ENCODE measurements at places on chromosomes 5 and 9.
A peak's percentile ranks its signal among the peaks of the same experiment; 100 is the strongest.

- no peak for DNase-seq
Measured at GRCh38 chr5:158450751-158451171, 591.8 kb upstream of the CLINT1 start.

DNA sequence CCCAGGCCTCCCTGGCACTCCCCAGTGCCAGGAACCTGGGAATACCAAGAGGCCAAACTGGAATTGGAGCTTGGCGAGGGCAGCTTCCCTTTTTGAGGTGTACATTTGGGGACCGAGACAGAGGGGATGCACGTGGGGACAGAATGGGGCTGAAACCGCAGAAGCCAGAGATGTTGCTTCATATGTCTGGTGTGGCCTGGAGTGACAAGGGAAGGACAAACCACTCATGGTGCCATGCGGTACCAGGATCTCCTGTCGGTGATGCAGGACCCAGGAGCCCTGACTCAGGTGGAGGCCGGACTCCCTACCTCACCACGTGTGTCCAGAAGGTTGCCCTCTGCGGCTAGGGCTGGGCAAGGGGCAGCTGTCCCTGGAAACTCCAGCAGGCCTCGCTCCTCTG lies 4.0 kb upstream of the CSF2 start:
- DNase-seq, result peak; percentile 10

- DNase-seq, result peak; percentile 53
Measured at GRCh38 chr9:27489087-27489876, 34.8 kb upstream of the IFNK start.

GRCh38 chr9:81123526-81123925 lies 565.8 kb downstream of the TLE1 start:
- no peak for DNase-seq

GRCh38 chr9:2248768-2249265 lies 233.7 kb downstream of the SMARCA2 start:
- DNase-seq, result no peak

DNA sequence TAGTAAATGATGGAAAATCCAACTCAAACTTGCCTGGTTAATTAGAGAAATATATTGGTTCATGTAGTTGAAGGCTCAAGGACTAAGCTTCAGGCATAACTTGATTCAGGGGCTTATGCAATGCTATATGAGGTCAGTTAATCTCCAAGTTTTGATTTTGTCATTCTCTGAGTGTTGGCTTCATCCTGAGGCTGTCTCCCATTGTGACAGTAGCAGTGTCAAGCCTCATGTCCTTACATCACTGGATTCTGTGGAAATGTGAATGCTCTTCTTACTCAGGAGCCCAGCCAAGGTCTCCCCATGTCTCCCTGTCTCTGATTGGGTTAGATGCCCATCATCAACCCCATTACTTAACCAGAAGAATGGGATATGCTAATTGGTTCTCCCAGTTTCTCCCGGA lies 44.4 kb upstream of the SNX2 start:
- no peak for DNase-seq

DNA sequence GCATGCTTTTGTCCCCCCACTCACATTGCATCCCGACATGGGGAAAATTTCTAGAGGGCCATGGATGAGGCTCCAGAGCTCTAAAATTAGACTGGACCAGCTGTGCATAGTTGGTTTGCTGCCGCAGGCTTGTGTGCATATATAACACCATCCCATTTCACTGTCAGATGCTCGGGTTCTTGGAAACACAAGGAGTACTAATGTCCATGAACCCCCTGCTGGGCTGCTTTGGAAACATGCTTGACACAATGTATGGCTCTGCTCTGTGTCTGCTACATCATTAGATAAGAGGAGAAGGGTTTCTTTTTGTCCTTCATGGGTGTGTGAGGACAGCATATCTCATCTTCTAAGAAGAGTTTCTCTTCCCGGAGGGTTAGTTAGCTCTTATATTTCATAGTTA lies 292.1 kb upstream of the RORB start:
- no peak for DNase-seq

DNA sequence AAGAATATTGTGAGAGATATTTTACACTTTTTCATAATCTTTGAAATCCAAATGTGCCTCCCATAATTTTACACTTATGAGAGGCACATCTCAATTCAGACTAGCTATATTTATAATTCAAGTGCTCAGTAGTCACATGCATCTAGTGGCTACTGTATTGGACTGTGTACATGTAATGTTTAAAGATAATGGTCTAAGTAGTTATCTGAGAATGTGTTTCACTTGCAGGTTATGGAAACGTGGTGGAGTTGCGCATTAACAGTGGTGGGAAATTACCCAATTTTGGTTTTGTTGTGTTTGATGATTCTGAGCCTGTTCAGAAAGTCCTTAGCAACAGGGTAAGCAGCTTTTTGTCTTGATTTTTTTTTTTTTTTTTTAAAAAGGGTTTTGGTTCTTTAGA lies 28.8 kb downstream of the G3BP1 start:
- DNase-seq, result no peak

DNA sequence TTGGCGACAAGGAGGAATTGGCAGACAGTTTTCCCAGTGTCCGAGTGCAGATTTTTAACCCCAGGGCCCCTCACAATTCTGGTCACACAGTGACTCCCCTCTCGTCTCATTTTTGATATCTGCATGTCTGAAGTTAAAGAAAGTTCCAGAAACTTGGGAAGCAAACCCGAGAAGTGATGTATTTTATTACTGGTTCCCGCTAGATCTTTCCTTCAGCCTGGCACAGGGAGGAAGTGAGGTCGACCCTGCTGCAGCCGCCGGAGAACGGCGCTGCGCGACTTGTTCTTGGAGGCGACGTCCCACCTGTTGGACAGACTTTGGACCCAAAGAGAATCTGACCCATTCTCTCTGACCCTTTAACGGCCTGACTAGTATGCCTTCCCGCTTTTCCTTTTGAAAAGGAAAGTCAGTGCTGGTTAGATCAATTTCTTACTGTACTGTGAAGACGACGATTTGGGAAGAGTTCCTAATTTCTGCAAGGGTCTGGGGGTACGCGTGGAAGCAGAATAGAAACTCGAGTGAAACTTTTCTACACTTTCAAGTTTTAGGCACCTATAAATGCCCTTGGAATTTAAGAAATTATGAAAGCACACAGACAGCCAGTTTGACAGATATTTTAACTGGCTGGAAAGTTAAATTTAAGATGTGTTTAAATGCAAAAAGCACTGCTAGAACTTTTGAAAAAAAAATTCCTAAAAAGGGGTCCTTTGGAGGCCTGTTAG lies 744 bp downstream of the OTULIN start:
- DNase-seq, result no peak

- DNase-seq, result peak; percentile 62
Measured at GRCh38 chr5:31770998-31771397, 132.1 kb downstream of the PDZD2 start.

GRCh38 chr5:33182986-33183385 lies 257.8 kb upstream of the TARS1 start:
- DNase-seq, result no peak

DNA sequence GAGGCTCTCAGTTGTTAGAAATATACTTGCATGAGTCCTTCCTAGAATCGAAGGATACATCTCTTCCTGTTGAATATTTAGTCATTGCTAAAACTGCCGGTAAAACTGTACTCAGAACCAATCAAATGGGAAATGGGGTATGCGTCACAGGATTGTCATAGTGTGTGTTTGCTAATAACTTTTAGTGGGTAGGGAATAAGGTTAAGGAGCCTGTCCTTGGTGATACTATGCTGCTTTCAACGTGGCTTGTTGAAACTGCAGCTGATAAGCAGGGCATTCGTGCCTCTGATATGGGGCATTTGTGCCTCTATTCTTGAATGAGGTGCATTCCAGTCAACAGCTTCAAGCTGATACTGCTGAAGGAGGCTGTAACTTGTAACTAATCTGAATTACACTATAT lies 26.6 kb downstream of the HABP4 start:
- no peak for DNase-seq

- DNase-seq, result no peak
Measured at GRCh38 chr5:115772731-115773475, 43.6 kb downstream of the CDO1 start.

- DNase-seq, result no peak
Measured at GRCh38 chr5:77285251-77285841, 74.9 kb downstream of the PDE8B start.

GRCh38 chr9:2157277-2158110 lies 142.3 kb downstream of the SMARCA2 start:
- DNase-seq, result no peak

DNA sequence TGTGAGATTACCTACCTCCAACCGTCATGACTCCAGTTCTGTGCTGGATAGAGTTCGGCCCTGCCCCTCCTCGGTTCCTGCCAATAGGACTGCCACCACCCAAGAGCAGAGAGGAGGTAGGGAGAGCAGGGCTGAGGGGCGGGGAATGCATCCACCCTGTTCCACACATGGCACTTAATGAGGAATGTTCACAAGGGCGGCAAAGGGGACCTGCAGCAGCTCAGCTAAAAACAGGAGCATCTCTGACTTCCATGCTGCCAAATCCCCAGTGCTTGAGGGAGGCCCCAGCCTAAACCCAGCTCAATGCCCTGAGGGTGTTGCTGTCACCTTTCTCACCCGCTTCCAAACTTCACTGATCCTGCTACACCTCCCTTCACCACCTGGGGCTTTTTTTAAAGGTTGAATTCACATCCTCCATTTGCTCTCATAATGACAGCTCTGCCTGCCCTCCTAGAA lies 7.8 kb upstream of the DELE1 start:
- no peak for DNase-seq

- no peak for DNase-seq
Measured at GRCh38 chr9:34990908-34991606, 1.5 kb downstream of the DNAJB5 start.

- DNase-seq, result no peak
Measured at GRCh38 chr9:33255014-33255413, 9.5 kb downstream of the BAG1 start.

DNA sequence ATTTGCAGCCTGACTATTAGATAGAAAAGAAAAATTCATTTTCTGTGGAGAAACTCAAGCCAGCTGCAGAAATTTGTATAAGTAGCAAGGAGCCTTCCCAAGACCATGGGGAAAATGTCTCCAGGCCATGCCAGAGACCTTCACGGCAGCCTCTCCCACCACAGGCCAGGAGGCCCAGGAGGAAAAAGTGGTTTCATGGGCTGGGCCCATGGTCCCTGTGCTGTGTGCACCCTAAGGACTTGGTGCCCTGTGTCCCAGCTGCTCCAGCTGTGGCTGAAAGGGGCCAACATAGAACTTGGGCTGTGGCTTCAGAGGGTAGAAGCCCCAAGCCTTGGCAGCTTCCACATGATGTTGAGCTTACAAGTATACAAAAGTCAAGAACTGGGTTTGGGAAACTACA lies 73.3 kb upstream of the TTC23L start:
- no peak for DNase-seq

GRCh38 chr5:140020601-140021177 lies 22.4 kb downstream of the NRG2 start:
- no peak for DNase-seq

- peak; percentile 15 for DNase-seq
Measured at GRCh38 chr9:110008663-110009062, 199.3 kb downstream of the C9orf152 start.

DNA sequence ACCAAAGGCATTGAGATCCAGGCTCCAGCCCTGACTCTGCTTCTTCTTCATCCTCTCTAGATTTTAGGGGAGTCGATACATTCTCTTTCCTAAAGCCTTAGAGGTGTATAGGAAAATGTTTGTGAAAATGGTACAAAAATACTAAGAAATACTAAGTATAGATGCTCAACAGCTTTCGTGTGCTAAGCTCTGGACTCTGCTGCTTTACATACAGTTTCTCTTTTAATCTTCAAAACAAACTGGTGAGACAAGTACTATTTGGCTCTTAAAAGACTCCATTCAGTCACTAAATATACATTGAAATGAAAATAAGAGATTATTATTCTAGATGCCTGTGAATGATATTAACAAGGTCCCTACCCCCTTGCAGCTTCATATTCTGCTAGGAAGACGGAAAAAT lies 174.5 kb upstream of the TRPM3 start:
- no peak for DNase-seq

GRCh38 chr9:81669041-81669651 lies 20.2 kb downstream of the TLE1 start:
- DNase-seq, result no peak

DNA sequence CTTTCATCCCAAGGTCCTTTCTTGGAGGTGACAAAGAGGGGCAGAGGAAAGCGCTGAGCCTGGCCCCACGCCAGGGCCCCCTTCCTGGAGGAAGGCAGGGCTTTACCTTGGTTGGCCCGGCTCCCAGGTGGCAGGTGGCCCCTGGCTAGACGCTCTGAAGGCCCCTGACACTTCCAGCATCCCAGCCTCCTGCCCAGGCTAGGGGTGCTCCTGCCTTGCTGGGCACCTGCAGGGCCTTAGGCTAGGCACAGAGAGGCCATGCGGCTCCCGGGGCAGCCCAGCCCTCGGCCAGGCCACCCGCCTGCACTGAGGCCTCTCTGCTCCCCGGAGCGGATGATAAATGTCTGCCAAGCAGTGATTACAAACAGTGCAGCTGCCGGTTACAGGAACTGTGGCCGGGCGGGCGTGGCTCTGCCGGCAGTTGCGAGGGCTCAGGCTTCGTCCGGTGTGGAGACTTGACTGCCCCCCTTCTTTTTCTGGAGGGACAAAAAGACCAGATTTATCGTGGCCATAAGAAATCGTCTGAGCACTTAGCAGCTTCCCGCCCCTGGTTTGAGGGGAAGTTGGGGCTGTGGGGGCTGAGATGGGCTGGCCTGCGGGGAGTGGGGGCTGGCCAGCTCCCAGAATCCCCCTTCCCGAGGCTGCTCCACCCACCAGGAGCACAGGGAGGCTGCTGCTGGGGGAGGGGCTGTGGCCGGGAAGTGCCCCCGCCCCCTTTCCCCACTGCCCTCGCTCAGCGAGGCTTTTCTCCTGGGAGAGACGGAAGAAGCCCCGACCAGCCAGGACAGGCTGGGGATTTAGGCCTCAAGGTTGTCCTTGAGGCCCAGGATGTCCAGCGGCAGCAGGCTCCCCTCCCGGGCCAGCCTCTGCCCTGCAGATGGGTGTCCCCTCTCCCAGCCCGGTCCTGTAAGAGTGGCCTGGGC lies 31.6 kb upstream of the UBAC1 start:
- peak; percentile 78 for DNase-seq

- DNase-seq, result no peak
Measured at GRCh38 chr5:38926121-38926520, 80.3 kb downstream of the OSMR start.

DNA sequence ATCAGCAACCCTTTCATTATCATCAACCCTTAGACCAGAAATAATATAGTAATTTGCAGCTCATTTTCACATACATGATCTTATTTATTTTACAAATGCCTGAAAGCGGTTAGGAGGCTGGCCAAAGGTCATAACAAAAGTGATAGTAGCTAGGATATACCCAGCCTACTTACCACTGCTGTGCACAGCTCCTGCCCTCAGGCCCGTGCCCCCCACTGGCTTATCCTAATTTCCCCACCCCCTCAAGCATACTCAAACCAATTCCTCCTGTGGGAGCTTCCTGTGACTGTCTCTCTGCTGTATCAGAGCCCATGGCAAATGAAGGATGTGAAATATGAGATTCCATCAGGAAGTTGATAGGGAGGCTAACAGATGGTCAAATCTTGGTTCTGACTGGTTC lies 14.8 kb downstream of the FAM219A start:
- no peak for DNase-seq

DNA sequence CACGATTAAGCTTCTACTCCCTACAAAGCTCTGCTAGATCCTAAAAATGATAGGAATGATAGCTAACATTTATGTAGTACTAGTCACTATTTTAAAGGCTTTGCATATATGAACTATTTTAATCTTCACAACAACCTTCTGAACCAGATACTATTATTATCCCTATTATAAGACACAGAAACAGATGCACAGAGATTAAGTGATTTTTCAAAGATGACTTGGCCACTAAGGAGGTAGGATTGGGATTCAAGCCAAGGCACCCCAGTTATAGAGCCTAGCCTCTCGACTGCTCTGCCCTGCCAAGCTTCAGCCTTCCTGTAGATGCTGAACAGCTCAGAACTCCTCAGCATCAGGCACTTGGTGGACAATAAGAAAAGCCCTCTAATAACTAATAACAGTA lies 200.9 kb upstream of the PTGER4 start:
- DNase-seq, result no peak
